ENCODE measurements at places on chromosomes 6 and 20.

DNA sequence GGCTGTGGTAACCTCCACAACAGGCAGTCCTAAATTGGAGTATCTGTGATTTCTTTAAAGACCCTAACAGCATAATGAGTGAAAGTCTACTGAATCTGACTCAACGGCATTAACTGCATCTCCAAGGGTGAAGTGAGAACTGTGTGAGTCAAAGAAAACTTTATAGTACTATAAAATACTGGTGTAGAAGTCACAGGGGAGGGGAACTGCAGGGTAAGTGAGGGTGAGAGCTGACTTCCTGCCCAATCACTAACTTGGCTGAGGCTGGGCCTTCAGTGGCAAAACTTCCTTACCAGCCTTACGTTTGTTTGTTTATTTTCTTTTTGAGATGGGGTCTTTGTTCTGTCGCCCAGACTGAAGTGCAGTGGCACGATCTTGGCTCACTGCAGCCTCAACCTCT lies 109.8 kb downstream of the PTPRK start:
- DNase-seq: no peak

- no peak for DNase-seq
Observed at GRCh38 chr6:34393966-34394305, 1.5 kb upstream of the NUDT3 start.

- DNase-seq: no peak
Observed at GRCh38 chr20:44188752-44189151, 1.8 kb upstream of the JPH2 start.

- no peak for DNase-seq
Observed at GRCh38 chr6:38264605-38265004, 375.1 kb downstream of the BTBD9 start.

- DNase-seq: no peak
Observed at GRCh38 chr6:101396548-101397173, 3.2 kb downstream of the GRIK2 start.

- no peak for DNase-seq
Observed at GRCh38 chr20:23226612-23227265, 123.9 kb upstream of the NXT1 start.

GRCh38 chr6:126907996-126908395 lies 210.5 kb upstream of the RSPO3 start:
- DNase-seq: no peak

DNA sequence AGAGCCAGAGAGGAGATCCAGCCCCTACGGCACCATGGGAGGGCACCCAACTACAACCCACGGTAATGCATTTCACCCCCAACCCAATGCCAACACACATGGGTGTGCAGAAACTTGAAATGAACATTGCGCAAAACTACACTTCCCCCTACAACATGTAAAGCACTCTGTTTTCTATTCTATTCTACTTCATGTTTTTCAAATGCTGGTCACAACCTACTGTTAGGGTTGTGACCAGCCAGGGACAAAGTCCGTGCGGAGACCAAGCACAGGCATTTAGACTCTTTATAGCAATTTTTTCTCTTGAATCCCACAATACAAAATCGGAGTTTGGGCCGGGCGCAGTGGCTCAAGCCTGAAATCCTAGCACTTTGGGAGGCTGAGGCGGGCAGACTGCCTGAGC lies 90.6 kb downstream of the MRPL14 start:
- DNase-seq: no peak

DNA sequence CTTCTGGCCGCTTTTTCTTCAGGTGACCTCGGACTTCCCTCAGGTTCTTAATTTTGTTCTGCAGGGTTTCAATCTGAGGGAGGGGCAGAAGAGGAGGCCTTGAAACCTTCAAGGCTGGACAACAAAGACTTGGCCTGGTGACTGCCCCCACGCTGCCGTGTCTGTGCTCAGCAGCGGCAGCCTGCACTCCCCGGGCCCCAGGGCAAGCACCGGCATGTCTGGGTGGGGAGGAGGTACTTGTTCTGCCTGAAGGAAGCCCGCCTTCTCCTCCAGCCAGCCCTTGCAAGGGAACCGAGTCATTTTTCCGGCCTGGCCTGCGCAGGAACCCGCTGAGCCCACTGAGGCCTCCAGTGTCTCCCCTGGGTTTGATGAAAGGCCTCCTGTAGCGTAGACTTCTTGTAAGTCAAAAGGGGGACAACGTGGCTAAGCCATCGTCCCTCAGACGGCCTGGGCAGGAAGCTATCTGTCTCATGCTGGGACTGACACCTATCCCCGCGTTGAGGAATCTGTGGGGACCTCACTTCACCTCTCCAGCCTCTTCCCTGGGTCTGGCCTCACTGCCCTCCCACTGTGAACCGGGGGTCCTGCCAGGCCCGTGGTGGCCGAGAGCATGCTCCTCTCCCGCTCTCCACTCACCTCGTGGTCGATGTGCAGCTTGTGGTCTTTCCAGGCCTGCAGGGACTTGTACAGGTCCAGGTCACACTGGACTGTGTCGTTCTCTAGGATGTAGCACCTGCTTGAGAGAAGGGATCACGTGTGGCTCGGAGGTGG lies 119.9 kb downstream of the SULF2 start:
- DNase-seq: no peak

DNA sequence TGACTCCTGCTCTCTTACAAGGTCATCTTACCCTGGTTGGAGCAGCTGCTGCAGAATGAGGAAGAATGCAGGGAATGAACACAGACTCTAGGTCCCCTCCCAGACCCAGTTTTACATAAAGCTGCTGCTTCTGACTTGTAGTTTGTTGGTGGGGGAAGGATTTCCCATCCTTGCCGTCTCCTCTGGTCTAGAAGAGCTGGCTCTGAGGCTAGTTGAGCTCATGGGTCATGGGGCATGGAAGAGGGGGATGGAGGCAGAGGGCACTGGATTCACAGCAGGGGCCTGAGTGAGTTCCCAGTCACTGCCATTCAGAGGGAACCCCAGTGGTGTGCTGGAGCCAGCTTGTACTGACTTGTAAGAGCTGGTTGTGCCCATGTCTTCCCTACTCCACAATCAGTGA lies 9.2 kb upstream of the GUCA1A start:
- no peak for DNase-seq

- DNase-seq: no peak
Observed at GRCh38 chr20:47969426-47969825, 184.1 kb upstream of the SULF2 start.

- no peak for DNase-seq
Observed at GRCh38 chr6:15510536-15511247, 152.1 kb downstream of the DTNBP1 start.

GRCh38 chr6:144315981-144316861 lies 31.1 kb downstream of the UTRN start:
- no peak for DNase-seq

DNA sequence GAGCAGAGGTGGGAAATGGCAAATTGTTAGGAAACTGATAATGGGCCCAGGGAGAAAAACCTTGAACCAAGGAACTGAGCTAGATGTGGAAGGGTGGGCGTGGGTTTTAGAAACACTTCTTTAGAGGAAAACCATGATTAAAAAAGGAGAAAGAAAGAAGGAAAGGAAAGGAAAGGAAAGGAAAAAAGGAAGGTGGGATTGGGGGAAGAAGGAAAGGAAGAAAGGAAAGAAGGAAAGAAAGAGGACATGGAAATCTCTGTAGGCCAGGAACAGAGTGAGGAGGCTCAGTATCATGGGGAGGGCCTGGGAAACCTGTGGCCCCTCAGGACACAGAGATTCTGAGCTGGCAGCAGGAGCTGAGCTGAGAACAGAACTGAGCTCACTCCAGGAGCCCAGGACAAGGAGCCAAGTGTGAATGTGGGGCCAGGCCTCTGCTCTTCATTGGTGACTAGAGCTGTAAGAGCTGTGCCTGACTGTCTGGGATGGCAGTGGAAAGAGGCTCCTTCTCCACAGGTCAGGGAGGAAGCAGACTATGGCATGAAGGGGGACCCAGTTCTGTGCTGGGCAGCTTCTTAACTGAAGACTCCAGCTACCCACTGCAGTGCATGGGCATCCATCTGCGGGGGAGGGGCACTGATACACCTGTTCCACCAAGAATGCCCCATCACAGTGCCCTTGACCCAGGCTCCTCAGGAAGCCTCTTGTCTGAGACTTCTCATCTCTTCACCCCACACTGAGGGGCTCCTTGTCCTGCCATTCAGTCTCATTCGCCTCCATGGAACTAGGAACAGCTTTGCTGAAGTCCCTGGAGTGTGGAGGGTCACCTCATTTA lies 116.1 kb upstream of the BACH2 start:
- no peak for DNase-seq

GRCh38 chr6:126955621-126956020 lies 162.8 kb upstream of the RSPO3 start:
- DNase-seq: no peak

- DNase-seq: no peak
Observed at GRCh38 chr20:19170148-19170547, 42.3 kb upstream of the SLC24A3 start.

DNA sequence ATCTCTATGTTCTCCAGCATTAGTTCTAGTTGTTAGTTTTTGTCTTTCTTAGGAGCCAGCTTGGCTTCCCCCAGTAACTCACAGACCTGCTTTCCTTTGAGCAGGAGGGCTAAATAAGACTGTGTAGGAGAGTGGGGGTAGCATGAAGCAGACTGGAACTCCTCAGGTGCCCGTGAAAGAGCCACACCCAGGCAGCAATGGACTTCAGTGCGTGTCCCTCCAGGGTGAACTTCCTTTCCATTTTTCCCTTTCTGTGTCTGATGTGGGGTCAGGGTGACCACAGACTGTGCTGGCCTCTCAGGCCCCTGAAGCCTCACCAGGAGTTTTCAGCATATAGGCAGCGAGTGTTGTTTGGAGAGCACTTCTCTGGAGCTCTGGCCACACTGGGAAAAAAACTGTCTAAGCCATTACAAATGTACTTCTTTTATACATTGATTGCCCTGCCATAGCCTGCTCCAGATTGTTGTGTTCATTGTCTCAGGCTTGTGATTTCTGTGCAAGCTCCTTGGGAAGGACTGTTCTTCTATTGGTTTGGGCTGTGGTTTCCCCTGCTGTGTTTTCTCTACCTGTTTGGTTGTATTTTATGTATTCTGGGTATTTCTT lies 55.7 kb downstream of the SH3BGRL2 start:
- DNase-seq: no peak

DNA sequence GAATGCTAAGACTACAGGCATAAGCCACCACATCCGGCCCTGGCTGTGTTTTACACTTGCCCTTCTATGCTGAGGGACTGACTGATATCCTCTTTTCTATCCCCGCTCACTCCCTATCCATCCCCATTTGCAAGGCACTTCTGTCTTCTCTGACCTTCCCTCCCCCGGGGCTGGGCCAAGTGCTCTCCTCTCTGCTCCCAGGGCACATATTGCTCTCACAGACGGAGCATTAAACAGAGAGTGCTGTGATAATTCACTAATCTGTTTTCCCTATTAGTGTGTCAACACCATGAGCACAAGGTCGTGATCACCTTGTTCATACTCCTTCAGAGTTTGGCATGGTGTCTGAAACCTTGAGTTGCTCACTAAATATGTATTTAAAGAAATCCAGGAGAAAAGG lies 9.0 kb upstream of the SLC2A12 start:
- DNase-seq: no peak

GRCh38 chr6:112307707-112308106 lies 39.4 kb upstream of the RFPL4B start:
- DNase-seq: no peak

- no peak for DNase-seq
Observed at GRCh38 chr6:45185403-45186251, 142.5 kb upstream of the RUNX2 start.

DNA sequence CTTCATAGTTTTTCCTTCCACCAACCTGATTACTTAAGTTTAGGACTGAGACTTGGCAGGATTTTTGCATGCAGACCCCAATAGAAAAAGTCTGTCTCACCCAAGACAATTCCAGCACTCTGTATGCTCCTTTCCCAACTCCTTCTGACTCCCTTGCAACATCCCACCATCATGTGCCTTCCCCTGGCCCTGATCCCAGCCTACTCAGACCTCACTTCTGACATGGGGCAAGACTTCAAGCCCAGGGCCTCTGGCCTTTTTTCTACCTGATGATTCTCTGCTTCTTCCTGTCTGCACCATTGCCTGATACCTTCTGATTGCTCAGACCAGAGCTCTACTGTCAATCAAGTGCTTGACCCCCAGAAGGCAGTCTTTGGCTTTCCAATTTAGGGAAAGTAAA lies 96.6 kb downstream of the HAO1 start:
- DNase-seq: no peak

GRCh38 chr20:278607-279571 lies 11.7 kb downstream of the C20orf96 start:
- DNase-seq: no peak

DNA sequence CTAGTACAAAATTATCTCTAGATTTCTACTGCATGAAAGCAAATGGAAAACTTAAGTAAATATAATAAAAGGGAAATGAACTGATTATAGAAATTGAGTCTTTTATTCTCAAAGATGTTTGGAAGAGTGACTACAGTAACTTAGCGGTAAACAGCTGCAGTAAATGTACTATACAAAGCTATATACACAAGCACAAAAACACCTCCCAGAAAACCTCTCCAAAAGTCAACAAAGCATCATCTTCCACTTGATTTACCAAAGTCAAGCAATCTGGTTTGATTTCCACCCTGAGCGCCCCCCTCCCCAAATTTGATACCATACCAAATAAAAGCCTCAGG lies 142.1 kb upstream of the SHLD1 start:
- no peak for DNase-seq

DNA sequence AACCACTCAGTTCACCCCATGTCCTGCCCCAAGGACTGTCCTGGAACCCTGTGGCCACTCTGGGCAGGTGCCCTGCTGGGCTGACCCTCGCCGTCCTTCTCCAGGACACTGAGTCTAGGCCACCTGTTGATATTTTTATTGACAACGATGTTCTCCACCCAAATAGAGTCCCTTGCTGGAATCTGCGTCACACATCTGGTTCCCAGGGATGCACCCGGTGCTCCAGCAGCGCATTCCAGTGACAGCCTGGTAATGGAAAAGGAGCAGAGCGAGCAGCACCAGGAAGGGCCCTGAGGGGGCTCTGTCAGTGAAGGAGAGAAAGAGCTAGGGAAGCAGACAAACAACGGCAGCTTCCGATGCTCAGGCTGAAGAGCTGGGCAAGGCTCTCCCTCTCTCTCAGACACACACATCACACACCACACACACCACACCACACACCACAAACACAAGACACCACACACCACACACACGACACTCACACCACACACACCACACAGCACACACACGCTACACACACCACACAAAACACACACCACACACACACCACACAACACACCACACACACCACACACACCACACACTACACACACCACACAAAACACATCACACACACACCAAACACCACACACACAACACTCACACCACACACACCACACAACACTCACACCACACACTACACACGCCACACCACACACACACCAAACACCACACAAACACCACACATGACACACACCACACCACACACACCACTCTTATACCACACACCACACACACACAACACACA lies 117.9 kb upstream of the THBS2 start:
- DNase-seq: no peak

GRCh38 chr6:3227363-3228045 lies at the start of gene TUBB2B:
TSS of gene TUBB2B (minus strand) at chr6:3227653. CDS start at chr6:3227543, 110 bp downstream.
- DNase-seq: no peak

DNA sequence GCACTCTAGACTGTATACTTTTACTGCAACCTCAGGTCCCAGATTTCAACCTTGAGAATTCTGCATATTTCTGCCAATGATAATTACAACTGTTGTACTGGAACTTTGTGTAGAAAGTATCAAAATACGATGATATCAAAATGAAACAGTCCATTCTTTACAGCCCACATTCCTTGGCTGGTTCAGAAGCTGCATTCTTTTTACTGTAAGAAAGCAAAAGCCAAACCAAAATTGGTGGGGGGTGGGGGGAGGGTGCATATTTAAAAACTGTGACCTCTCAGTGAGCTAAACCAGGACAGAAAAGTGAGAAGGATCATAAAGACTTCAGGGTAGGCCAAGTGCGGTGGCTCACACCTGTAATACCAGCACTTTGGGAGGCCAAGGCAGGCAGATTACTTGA lies 41.8 kb upstream of the UBR2 start:
- DNase-seq: no peak

- DNase-seq: no peak
Observed at GRCh38 chr20:35339007-35339406, 46.8 kb upstream of the FAM83C start.
